Spleen (tissue), 13 donors: ENCODE measurements at places on chromosomes 7 and 10. TPM values are rescaled to one million over a fixed set of nuclear protein-coding genes. Genes with fewer than 3 reads are reported as not detected.

Gene MPP7
- 0.48 TPM for polyA plus RNA-seq

Gene TFR2
- 1.9 TPM for polyA plus RNA-seq

Gene PLAU
- polyA plus RNA-seq = 16.8 TPM

Gene PRF1
- 7.0 TPM for polyA plus RNA-seq

Gene FAM237B
- polyA plus RNA-seq = not detected

Gene GPNMB
- 9.6 TPM for polyA plus RNA-seq

DNA sequence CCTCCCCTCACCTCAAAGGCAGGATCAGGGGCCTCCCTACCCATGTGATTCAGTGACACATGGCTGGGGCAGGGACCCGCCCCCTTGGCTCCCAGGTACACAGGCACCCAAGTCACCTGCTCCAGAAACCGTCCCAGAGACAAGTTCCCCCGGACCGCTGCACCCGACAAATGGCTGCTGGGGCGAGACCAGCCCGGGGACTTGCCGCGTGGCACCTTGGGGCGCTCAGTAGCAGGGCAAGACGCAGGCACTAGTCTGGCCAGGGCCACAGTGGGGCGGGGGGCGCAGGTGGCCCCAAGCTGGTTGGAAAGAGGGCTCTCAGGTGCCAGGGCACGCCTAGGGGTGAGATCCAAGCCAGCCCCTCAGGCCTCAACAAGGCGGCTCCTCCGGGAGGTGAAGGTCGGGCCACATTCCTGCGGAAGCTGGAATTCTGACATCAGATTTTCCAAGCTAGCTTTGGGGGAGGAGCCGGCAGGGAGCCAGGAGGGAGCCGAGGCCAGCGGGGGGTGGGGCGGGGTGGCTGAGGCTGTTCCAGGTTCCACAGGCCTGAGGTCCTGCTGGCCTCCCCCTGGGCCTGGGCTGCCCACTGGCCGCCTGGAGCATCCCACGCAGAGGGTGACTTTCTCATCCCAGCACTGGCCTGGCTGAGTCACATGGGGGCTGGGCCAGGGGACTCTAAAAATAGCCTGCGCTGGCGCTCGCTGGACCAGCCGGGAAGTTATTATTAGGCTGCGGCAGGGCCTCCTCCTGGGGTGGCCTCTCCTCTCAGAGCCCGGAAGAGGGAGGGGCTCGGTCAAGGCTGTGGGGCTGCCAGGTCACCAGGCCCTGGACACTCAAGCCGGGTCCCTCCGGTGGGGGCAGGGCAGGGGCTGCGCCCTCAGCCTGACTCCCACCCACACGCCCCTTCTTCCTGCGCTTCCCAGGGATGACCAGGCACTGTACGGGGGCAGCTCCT is 20.5 kb upstream of the INPP5A start:
- H3K27me3 ChIP-seq = no peaks in the 10 kb centered on the region
- no peak overlapping the region for H3K4me3 ChIP-seq
- H3K27ac ChIP-seq = peak overlapping the region; percentile 57
- H3K4me1 ChIP-seq = peaks cover 52% of the 10 kb centered on the region

DNA sequence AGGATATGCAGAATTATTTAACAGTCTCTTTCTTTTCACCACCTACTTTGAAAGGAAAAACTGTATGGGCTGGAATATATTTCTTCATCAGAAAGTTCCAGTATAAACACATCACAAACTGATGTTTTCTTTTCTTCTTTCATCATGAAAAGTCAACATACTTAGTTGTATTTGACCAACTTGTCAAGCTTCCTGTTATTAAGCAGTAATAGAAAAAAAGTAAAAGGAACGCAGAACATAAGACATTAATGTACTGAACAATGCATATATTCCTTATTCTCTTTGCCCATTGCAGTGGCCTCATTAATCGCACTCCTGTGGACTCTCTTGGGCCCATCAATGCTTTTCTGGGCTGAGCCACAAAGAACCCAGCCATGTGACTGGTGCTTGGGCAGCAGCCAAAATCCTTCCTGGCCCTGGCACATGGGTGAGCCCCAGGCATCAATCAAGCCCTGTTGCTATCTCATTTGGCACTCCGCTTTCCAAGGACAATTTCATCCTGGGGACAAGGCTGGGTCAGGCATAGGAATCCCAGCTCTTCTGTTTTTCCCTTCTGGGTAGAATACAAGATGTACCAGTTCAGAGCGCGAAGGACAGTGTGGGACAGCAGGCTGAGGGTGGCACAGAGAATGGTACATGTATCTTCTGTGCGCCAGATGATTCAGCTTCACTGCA is 42.3 kb downstream of the RHOBTB1 start:
- DNase-seq = peak; percentile 83
- H3K4me3 ChIP-seq = no peak overlapping the region
- no peaks in the 10 kb centered on the region for H3K27me3 ChIP-seq
- H3K36me3 ChIP-seq = no peaks in the 10 kb centered on the region
- no peaks in the 10 kb centered on the region for H3K4me1 ChIP-seq

GRCh38 chr10:70348228-70348850 is 34.1 kb downstream of the LRRC20 start:
- H3K27me3 ChIP-seq = no peaks in the 10 kb centered on the region
- H3K36me3 ChIP-seq = no peaks in the 10 kb centered on the region
- no peak overlapping the region for H3K27ac ChIP-seq
- peaks cover 4% of the 10 kb centered on the region for H3K4me1 ChIP-seq
- peak; percentile 38 for DNase-seq

DNA sequence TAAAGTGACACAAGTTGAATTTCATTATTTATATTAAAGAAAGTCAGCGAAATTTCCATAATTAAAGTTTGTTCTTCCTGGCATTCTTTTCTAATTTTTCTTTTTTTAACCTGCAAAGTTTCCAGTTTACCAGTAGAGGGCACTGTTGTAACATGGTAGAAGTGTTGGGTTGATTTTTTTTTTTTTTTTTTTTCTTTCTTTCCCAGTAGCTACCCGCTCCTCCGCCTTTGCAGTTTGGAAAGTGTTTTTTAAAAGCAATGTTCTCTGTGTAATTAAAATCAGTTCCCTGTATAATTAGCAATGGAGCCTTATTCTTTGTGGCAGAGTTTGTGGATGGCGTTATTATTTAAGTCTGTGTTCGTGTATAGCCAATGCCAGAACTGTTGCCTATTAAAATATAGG is 53.7 kb downstream of the TAF3 start:
- no peak for DNase-seq
- no peaks in the 10 kb centered on the region for H3K36me3 ChIP-seq
- peak overlapping the region; percentile 17 for H3K4me3 ChIP-seq
- no peak overlapping the region for H3K27ac ChIP-seq
- H3K27me3 ChIP-seq = no peaks in the 10 kb centered on the region

- H3K4me1 ChIP-seq = no peaks in the 10 kb centered on the region
- H3K27ac ChIP-seq = no peak overlapping the region
- H3K4me3 ChIP-seq = no peak overlapping the region
Measured at GRCh38 chr10:361203-362081, 226.2 kb downstream of the ZMYND11 start.

DNA sequence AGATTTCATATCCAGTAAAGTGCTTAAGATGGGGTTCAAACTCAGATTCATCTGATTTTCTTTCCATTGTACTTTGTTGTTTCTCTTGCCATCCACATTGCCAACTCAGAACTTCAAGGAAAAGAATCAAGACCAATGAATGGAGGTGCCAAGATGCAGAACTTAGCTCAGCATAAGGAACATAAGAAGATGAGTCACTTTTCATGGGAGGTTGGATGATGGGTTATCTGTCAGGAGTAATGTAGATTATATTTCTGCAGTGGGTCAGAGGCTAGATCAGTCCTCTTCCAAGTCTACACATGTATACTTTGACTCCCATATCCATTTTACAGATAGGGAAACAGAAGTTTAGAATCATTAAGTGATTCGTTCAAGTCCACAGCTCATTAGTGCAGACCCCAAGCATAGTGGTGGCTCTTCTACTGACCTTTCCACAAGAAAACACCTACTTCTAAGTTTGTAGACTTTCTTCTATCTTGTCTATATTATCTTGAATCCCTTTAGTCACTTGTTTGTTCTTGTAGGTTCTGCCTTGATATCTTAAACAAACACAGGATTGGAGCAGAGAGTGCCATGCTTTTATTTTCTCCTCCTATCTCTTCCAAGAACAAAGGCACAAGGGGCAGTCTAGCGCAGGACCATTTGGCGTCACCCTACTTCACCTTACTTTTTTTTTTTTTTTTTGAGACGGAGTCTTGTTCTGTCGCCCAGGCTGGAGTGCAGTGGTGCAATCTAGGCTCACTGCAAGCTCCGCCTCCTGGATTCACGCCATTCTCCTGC is 14.0 kb upstream of the ADD3 start:
- H3K4me1 ChIP-seq = peaks cover 24% of the 10 kb centered on the region
- H3K27me3 ChIP-seq = no peaks in the 10 kb centered on the region
- no peaks in the 10 kb centered on the region for H3K36me3 ChIP-seq
- no peak overlapping the region for H3K4me3 ChIP-seq

DNA sequence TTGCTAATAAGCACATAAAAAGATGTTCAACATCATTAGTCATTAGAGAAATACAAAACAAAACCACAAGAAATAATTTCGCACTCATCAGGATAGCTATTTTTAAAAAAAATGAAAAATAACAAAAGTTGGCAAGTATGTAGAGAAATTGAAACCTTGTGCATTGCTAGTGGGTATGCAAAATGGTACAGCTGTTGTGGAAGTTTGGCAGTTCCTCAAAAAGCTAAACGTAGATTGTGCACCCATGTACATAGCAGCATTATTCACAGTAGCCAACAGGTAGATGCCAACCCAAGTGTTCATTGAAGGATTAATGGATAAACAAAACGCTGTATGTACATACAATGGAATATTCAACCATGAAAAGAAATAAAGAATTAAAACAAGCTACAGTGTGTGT is 35.3 kb upstream of the STARD3NL start:
- DNase-seq = no peak
- H3K4me3 ChIP-seq = no peak overlapping the region
- H3K4me1 ChIP-seq = no peaks in the 10 kb centered on the region
- H3K27ac ChIP-seq = no peak overlapping the region
- no peaks in the 10 kb centered on the region for H3K36me3 ChIP-seq

- no peaks in the 10 kb centered on the region for H3K27me3 ChIP-seq
- no peak overlapping the region for H3K4me3 ChIP-seq
- no peaks in the 10 kb centered on the region for H3K36me3 ChIP-seq
- no peak overlapping the region for H3K27ac ChIP-seq
- no peaks in the 10 kb centered on the region for H3K4me1 ChIP-seq
Measured at GRCh38 chr10:93099670-93100069, 26.0 kb downstream of the CYP26A1 start.

DNA sequence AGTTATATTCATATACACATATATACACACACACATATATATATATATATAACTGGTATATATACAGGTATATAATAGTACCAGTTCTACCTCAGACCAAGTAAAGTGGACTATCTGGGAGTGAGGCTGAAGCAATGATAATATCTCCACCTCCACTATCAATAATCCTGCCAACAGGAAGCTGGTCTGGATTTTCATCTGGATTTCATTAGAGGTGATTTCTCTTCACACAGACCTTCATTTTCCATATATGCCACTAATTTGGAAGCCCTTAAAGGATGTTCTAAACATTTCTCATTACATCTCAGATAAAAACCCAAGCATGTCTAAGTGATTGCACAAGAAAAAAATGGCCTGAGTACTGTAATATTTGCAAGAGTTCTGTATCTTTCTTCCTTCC is 1.7 kb upstream of the SLC35B4 start:
- no peaks in the 10 kb centered on the region for H3K36me3 ChIP-seq
- DNase-seq = no peak
- H3K27me3 ChIP-seq = no peaks in the 10 kb centered on the region
- no peak overlapping the region for H3K4me3 ChIP-seq
- peaks cover 4% of the 10 kb centered on the region for H3K4me1 ChIP-seq
